Prostate gland (tissue), 2 donors: ENCODE measurements at places on chromosomes 7 and 10.

DNA sequence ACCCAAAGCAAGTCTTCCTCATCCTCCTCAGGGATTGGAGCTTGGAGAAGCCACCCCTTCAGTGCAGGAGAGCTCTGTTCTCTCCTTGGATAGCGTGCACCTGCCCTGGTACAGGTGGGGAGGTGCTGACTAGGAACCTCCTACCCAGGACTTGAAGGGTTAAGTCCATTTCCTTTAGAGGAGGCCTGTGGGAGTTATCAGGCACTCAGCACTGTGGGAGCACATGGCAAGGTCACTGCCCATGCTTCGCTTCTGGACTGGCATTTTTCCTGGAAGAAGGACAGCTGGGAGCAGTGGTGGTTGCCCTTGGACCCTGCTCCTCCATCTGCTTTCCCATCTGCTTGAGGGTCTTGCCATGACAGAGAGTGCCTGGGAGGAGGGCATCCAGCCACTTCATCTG, 142.8 kb downstream of the CXCL12 start:
- no peak for DNase-seq

DNA sequence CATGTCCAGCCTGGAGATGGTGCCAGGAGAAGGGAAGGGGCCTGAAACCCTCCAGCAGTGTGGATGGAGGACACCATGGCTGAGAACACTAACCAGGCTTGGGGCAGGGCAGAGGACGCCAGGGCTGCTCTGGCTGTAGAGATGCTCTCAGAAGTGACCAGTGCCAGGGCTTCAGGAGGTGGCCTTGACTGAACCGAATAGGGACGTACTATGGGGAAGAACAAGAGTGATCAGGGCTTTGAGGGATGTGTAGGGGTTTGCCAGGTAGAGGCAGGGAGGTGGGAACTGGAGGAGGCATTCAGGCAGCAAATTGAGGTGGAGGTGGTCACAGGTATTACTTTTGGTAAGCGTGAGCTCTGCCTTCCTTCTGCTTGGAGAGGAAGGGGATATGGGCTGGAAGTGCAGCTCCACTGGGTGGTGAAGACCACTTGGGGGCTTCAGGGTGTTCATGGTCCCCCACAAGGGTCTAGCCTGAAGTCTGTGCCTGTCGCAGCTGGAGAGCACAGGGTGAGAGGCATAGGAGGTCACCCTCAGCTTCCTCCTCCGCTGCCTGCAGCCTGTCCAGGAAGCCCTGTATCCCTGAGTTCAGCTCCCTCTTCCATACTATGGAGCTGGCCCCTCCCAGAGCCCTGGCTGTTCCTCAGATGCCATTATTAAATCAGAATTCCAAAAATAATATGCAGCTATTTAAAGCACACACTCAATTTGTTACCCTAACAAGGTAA, 27.8 kb downstream of the ADCY1 start:
- no peak for DNase-seq

- no peak for DNase-seq
Observed at GRCh38 chr10:21261842-21262294, 263.6 kb downstream of the SKIDA1 start.

DNA sequence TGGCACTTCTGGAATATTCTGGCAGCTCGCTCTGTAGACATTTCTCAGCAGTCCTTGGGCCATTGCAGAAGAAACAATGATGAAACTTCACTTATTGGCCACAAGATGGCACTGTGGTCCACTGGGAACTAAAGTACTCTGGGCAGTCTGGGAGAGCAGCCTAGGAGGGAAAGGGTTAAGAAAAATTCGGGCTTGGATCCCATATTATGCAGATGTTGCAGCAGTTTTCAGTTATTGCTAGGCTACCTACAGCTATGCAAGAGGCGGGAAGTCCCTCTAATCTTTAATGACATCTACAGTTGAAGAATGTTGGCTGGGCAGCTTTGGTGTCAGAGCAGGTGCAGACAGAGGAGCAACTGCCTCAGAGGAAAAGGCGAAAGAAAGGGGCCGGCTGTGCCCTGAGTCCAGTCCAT, 201.7 kb upstream of the PRSS58 start:
- DNase-seq, result peak; percentile 11

- no peak for DNase-seq
Observed at GRCh38 chr7:38699471-38699870, 68.3 kb upstream of the AMPH start.

DNA sequence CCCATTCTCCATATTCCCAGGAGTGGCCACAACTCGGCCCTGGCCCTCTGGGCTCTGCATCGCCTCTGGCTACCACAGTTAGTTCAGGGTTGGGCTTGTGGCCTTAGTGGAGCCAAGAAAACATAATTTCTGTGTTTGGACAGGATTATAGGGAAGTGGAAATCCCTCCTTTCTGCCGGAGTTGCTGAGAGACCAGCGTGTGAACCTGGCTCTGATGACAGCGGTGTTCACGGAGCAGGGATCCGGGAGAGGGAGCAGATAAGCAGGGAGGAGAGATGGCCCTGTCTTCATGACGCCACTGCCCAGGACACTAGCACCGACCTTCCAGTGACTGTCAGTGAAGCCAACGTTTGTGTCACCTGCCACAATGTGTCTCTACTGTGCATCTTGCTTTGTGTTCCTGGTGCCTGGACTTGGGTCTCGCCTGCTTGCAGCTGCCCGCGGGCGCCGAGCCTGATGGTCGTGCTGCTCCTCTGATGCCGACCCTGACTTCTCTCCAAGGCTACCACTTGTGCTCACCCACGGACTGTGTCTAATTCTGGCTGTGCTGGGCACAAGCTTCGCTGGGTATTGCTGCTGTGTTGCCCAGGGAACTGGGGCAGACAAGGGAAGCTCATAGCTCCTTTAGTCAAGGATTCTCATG, 67.0 kb upstream of the VIPR2 start:
- no peak for DNase-seq

DNA sequence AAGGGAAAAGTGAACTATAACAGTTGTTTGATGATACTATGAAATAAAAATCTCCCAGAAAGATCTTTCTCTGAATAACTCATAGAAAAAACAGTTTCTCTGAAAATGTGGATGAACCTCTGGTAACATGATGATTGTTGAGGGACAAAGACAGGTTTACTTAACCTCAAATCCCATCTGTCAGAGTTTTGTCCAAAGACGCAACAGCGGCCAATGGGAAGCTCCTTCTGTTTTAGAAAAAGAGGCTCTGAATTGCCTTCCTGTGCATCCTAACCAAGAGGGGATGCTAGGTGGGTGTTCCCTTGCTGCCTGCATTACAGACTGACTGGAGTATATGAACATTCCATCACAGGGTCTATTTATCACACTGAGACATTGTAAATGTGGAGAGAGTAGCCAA, 8.9 kb upstream of the HYCC1 start:
- no peak for DNase-seq

GRCh38 chr10:7250236-7250635, 160.6 kb downstream of the SFMBT2 start:
- no peak for DNase-seq

DNA sequence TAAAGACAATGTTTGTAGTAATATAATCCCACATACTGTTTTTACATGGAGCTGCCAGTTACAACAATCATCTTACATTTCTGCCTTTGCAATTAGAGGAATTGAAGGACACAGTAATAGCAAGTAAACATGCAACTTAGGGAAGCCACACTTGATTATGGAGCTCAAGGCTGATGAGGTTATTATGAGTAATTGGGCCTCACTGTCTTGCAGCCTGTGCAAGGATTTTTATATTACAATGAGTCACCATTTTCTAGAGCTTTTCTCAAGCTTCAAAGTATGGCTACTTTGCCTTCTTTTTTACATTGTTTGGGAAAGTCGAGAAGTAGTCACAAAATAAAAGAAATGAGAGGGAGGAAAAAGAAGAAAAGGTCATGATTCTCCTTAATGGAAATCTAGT, 226.4 kb downstream of the KIAA1217 start:
- DNase-seq, result no peak

DNA sequence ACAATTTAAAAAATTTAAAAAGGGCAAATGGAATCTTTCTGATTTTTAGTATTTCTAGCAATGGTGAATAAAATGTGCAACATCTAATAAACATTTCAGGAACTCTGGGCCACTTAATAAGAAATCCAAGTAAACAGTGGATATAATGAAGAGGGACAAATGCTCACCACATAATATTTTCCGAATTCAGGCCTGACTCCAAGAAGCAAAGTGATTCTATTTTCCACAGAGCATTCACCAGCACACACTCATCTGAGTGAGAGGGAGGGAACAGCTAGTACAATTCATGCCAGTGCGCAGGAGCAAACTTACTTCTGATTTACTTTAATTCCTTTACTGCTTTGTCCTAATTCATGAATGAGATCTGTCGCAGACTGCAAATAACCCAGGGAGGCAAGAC, 10.1 kb downstream of the NPVF start:
- DNase-seq, result no peak

DNA sequence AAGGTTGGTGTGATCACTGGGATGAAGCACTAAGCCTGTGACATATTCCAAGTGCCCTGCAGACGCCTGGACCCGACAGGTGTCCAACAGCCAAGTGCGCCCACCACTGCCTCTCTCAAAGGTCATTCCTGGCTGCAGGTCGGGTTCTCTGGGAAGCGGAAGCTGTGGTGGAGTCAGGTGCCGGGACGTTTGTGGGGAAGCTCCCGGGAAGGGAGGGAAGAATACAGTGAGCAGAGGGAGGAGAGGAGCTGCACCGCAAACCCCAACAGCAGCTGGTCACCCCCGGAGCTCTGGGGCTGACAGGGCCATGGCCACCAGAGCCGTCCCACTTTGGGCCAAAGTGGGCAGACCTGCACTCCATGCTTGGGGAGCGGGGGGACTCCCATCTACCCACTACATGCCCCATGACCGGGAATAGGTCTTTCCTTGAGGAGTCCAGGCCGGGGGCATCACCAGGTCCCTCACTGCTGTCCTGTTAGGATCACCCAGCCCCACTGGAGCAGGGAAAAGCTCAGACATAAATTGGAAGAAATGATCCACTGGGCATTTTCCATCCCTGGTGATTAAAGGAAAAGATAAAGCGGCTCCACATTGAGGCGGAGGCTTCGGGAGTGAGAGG, 84.5 kb upstream of the PPP2R2D start:
- no peak for DNase-seq

DNA sequence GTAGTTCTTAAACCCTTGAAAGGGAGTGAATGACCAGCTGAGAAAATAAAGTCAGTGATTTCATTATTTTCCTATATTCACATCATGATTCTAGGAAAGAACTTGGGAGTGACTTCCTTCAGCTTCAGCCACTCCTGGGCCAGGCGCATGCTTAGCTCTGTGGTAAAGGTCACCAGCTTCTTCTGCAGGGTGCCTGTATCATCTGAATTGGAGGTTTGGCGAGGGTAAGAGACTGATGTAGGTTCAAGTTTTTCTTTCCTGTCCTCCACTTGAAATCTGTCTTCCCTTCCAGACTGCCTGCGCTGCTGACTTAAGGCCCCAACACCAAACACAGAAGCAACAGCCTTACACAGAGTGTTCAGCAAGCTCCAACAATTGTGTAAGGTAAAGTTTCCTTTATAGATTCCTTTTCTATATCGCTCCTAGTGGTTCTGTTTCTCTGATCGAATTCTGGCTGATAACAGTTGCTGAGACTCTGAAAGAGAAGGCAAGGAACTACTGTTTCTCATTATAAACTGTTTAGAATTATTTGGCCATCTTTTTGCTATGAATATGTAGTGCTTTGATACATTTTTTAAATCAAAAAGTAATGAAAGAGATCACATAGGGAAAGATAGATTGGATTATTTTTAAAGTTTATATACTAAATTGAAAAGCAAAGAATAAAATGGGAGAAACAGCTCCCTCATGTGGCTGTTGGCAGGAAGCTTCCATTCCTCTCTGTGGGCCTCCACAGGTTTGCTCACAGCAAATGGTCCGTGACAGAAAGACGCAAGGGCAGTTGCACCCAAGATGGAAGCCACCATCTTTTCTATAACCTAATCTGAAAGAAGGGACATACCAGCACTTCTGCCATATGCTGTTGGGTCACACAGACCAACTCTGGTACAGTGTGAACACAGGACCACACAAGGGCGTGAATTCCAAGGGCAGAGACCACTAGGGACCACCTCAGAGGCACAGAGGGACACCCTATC, 14.0 kb downstream of the GATAD1 start:
- DNase-seq, result peak; percentile 16

DNA sequence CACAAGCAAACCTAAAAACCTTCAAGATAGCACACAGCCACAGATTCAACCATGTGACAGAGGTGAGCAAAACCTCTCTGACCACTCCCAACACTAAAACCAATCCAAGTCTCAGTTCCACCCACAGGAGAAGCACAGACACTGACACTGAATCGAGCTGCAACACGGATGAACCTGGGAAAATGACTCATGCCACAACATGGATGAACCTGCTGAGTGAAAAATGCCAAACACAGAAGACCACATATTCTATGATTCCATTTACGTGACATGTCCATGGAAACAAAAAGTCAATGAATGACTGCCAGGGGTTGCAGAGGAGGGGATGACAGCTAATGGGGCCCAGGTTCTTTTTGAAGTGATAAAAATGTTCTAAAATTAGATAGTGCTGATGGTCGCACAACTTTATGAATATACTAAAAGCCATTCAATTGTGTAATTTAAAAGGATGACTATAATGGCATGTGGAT, 22.0 kb downstream of the CYTH3 start:
- no peak for DNase-seq
